Left colon (tissue), 2 donors: ENCODE measurements at places on chromosomes 1 and 21.

DNA sequence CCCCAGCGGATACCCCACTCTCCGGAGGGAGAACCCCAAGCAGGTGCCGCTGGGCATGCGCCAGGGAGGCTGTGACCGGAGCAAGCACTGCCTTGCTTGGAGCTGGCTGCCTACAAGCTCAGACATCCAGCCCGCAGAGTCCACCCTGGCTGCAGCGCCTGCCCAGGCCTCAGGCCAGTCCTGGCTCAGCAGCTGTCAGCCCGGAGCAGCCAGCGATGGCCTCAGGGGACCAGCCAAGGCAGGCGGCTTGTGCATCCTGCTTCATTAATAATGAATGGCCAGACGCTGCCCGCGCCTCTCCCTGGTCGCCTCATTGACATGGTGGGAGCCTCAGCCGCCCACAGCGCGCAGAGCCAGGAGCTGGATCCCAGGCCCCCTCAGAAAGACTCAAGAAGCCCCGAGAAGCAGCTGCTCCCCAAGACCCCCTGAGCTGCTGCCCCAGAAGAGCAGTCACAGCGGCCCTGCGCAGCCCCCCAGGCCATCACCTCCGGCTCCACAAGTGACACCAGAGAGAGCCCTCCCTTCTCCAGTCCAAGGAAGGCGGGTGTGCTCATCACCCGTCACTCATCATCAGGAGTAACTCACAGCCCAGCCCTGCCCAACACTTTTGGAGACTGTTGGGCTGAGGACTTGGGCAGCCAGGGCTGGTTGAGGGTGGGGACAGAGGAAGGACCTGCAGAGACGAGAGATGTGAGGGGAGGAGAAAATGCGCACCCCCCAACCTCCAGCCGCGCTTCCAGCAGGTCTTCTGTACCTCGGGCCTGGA is 19.6 kb downstream of the KCNAB2 start:
- DNase-seq: no peak

GRCh38 chr1:54356680-54357147 is 49.5 kb downstream of the SSBP3 start:
- DNase-seq: peak; percentile 40

GRCh38 chr1:98898940-98899339 is 105.7 kb downstream of the PLPPR5 start:
- DNase-seq: no peak

GRCh38 chr1:62437273-62437940 is 558 bp downstream of the USP1 start:
- DNase-seq: no peak

DNA sequence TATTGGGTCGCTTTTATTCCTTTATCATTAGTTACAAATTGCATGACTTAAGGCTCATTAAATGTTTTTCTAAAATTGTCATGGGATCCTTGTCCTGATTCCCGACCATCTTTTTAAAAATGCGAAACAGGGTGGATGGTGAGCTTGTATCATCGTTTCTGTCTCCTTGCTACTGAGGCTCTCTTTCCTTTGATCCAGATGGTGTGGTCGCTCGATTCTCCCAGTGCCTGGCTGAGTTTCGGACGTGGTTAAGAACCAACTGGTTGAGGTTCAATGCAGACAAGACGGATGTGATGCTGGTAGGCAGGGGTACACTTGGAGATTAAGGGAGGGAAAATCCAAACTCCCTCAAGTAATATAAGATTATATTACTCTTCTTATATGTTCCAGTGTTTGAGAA is 1.2 kb downstream of the MIER1 start:
- no peak for DNase-seq

- no peak for DNase-seq
Measured at GRCh38 chr1:28750330-28750729, 13.6 kb downstream of the YTHDF2 start.

DNA sequence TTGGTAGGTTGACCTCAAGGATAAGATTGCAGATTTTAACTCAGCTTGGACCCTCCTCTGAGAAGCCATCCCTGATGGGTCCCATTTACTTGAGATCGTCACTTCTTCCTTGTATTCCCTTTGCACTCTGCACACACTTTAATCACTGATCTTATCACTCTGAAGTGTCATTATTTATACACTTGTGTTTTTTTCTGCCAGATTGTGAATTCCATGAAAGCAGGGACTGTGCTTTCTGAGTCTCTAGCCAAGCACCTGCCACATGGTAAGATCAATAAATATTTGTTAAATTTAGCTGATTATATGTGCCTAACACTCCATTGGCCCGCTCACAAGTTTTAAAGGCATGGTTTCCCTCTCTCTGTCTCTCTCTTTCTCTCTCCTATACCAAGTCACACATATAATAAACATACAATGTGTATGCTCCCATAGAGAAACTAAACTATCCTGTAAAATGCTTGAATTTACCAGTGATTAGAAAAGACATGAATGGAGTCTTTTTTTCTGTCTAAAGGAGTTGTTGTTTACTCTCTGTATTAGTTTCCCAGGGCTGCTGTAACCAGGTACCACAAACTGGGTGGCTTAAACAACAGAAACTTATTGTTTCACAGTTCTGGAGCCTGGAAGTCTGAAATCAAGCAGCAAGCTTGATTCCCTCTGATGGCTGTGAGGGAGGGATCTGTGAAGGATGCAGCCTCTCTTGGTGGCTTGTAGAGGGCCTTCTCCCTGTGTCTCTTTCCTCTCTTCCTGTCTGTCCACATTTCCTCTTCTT is 105.2 kb upstream of the GADD45A start:
- no peak for DNase-seq

DNA sequence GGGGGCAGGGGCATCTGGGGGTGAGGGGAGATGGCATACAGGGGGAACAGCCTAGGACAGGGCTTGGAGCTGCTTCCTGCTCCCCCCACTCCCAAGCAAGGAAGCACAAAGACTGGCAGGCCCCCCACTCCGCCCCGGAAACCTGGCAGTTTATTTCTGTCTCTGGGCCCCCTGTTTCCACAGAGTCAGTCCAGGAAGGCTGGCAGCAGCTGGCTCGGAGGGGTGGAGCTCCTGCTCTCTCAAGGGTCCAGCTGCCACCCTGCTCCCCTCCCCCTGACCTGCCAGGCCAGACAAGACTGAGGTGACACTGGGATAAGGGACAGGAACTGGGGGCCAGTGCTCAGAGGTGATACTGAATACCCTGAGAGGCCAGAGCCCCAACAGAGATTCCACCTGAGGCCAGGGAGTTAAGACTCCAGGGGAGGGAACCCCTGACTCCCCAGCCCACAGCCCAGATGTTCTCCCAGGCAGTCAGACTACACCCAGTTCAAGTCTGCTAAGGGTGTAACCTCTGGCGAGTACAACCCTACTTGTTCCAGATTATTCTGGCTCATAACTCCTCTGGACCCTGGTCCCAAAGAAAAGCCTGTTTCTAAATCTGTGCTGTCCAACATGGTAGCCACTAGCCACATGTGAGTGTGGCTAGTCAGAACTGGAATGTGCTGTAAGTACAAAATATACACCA is 26.3 kb downstream of the AHDC1 start:
- DNase-seq: no peak

DNA sequence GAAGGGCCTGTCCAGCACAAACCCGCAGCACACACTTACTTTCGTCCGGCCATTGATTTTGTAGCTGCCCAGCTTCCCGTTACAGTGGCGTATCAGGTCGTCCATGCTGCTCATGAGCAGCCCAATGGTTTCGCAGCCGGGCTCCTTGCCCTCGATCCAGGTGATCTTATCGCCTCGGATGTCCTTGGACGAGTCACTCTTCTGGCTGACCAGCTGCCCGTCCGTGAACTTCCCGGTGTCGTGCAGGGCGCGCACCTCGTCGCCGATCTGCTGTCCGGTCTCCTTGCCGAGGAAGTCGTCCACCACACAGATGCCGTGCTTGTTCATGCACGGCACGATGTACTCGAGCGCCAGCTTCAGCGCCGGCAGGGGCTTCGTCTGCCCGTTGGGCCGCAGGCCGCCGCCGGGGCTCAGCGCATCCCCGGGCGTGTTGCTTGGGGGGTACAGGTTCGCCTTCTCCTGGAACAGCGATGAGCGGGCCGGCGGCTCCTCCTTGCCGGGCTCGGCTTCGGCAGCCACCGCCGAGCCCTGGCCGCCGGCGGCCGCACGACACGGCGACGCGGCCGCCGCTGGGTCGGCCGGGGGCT is 1.0 kb downstream of the EGLN1 start:
- DNase-seq: peak; percentile 41

DNA sequence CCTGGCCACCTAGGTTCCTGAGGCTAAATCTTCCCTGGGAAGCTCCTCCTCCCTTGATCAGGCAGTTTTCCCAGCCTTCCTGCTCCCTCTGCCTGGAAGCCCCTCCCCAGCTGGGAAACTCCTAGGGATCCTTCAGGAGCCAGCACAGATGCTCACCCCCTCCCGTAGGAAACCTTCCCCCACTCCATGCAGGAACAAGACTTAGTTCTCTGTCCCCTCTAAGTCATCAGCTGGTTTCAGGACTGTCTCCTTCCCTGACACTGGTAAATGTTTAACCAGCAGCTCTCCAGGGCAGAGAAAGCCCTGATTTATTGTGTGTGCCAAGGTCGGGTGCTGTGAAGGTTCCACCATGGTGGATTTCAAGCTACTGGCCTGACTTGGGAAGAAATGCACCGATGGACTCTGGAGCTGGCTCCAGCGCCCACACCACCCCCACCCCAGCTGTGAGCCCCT is 25.0 kb downstream of the TTC39A start:
- peak; percentile 46 for DNase-seq

DNA sequence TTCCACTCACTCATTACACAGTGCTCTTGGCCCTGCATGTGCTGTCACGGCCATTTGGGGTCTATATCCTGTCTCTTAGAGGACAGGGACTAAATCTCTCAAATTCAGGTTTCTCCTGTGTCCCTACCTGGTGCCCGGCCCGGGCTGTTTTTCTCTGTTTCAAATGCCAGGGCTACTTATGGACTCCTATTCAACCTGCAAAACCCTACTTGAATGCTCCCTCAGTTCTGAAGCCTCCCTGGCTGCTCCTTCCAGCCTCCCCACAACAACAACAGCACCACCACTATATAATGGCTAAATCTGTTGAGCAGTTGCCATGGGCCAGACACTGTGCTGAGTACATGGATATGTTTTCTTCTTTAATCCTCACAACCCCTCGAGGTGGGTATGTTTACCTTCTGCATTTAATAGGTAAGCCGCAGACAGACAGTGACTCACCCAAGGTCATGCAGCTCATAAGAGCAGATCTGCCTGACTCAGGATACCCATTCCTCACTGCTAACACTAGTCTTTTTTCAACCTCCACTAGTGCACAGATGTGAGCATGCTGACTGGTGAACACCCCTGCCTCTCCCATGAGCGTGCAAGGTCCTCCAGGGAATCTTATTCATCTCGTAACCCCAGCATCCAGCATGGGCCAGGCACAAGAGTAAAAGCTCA is 29.9 kb downstream of the DHRS3 start:
- DNase-seq: no peak

- DNase-seq: no peak
Measured at GRCh38 chr1:198128533-198128932, 28.3 kb upstream of the NEK7 start.
